ENCODE measurements at places on chromosomes 7 and 10.

- no peak for DNase-seq
Observed at GRCh38 chr7:66873476-66873875, 47.5 kb upstream of the TMEM248 start.

- DNase-seq: no peak
Observed at GRCh38 chr10:11636697-11637303, 25.4 kb upstream of the USP6NL start.

GRCh38 chr7:3042861-3043489 lies 692 bp downstream of the CARD11 start:
- DNase-seq: no peak

DNA sequence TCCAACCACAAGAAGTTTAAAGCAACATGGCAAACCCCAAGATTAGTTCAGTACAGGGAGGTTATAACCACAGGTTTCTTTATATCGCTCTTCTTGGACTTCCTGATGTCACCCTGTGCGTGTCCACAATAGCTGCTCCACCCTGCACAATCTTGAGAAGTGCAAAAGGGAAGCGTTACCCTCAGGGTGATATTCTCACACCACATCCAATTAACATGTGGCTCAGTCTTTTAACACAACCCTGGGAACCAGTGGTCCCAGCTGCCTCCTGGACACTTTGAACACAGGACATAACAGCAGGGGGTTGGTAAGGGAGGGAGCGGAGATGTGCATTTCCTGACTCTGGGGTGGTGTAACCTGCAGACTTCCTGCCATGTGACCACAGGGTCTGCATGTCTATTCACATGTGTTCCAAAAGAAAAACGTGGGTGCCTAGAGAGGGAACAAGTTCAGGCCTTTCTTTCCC lies 64.6 kb downstream of the GSAP start:
- no peak for DNase-seq

GRCh38 chr10:44419790-44420549 lies 35.1 kb upstream of the CXCL12 start:
- no peak for DNase-seq

GRCh38 chr10:22554461-22555182 lies 159.8 kb downstream of the PIP4K2A start:
- DNase-seq: no peak

- DNase-seq: peak; percentile 99
Observed at GRCh38 chr10:3095373-3096139, 28.2 kb downstream of the PFKP start.

DNA sequence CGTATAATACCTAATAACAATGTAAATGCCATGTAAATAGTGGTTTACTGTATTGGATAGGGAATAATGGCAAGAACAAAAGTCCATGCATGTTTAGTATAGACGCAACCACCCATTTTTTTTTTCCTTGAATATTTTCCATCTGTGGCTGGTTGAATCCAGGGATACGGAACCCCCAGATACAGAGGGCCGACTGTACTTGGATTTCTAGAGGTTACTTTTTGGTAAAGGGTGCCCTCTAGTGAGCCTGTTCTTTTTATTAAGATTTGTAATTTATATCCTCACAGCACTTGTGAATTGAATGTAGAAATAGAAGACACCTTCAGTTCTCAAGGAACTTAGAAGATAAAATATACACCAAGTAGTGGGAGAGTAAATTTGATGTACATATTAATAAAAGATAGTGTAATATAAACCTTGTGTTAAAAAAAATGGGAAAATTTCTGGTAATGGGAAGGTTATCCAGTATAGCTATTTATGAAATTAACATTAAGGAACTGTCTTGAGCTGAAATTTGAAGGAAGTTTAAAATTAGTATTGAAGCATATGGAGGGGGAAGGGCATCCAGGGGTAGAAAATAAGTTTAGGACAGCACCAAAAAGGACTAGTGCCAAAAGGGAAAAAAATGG lies 32.0 kb downstream of the EXOC6 start:
- peak; percentile 76 for DNase-seq

GRCh38 chr7:103921692-103922091 lies 67.8 kb downstream of the RELN start:
- DNase-seq: no peak

- DNase-seq: no peak
Observed at GRCh38 chr7:157560710-157561522, 224.1 kb downstream of the DNAJB6 start.

GRCh38 chr10:79300711-79301110 lies 46.6 kb upstream of the PPIF start:
- no peak for DNase-seq

DNA sequence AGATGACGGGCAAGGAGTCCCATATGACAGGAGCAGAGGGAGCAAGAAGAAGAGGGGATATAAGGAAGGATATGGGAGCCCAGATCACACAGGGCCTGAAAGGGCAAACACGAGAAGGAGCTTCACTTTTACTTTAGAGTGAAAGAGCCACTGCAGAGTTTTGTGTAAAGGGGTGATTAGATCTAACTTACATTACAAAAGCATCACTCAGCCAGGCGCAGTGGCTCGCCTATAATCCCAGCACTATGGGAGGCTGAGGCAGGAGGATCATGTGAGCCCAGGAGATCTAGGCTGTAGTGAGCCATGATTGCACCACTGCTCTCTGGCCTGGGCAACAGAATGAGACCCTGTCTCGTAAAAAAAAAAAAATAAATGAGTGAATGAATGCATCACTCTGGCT lies 91.1 kb downstream of the MPP7 start:
- DNase-seq: no peak

GRCh38 chr10:71748671-71749191 lies 24.6 kb downstream of the VSIR start:
- no peak for DNase-seq

DNA sequence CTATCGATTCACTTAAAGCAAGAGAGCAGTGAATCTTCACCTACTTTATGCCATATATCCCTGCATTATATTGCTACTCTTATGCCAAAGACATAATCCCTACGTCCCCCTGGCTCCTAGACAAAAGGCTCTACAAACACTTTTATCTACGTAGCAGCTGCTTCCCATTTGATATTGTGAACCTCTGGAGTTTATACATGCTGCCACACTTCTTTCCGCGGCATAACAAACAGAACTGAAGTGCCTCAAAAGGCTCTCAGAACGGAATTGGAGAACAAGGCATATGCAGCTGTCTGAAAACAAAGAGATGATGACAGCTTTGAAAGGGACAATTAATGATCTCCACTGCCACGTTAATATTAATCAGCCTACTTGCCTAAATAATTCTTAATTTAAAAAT lies 985.6 kb upstream of the LRRN3 start:
- DNase-seq: no peak

- DNase-seq: no peak
Observed at GRCh38 chr10:230758-231157, 95.5 kb downstream of the ZMYND11 start.

DNA sequence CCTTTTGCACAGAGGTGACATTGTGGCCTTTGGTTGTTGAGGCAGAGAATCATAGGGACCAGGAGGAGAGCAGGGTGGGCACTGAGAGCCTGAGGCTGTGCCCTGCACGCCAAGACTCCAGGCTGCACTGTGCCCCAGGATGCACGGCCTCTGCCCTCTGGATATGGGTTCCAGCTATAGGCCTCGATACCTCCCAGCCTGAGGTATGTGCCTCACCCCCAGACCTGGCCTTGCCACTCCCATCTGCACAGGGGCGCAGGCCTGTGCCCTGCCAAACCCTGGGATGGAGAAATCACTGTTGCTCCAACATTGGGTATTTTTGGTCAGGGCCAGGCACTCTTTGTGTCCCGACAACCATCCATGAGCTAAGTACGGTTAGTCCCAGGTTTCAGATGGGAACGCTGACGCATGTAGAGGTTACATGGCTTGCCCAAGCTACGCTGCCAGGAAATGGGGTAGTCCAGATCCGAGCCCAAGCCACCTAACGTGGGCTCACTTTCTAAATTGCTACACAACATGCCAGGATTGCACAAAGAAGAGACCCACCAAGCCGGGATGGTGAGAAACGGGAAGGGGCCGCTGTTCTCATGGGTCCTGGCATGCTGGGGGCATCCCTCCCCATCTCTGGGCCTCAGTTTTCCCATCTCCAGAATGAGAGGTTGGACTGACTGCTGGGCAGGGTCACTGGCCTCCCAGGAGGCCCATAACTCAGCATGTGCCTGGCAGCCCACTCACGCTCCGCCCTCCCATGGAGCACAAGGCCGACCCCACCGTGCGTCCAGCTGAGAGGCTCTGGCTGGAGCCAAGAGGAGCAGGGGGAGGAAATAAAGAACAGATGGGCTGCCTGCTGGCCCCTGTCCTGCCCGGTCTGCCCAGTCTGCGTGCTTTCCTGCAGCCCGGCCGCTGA lies 44.2 kb downstream of the ZCCHC24 start:
- DNase-seq: no peak

GRCh38 chr7:131235489-131236317 lies 92.0 kb upstream of the MKLN1 start:
- peak; percentile 97 for DNase-seq

DNA sequence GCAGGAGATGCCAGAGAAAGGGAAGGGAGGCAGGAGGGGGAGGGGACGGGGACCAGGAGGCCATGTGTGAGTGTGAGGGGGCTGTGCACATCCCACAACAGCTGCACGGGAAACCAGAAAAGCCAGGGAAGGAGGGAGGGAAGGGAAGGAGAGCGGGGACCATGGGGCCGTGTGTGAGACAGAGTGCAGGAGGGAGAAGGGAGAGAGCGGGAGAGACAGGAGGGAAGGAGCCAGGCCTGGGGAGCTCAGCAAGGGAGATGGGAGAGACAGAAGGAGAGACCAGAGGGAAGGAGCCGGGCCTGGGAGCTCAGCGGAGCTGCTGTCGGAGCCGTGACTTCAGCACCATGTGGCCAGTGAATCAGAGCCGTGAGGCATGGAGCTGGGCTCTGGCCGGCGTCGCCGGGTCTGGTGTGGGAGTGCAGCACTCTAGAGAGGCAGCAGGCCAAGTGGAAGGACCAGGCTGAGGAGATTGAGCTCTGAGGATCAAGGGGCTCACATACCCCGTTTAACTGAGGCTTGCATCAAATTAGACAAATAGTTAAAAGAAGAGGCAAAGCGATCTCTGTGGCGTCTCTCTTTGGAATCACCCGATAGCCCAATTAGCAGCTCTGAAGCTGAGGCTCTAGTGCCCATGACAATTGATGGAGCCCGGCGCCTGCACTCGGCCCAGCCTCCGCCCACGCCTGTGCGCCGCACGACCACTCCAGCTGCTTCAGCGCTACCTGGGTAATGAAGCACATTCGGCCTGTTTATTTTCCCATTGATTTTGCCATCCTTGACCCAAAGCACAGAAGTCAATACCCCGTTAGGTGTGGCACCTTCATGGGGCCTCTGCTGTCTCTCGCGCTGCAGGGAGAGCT lies 150.4 kb downstream of the MAD1L1 start:
- DNase-seq: no peak

DNA sequence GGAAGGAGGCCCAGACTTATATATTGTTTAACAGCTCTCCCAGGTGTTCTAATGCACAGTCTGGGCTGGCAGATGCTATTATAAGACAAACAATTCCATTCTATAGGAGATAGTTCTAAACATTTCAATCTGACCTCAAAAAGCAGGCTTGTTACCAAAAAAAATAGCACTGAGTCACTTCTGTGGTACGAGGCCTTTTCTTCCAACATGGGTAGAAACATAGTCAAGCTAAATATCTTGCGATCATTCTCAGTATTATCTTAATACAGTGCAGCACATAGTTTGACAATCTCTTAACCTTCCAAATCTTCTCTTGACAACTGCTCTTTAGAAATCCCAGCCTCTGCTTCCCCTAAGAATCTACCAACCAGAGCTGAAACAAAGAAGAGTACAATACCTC lies 46.6 kb upstream of the MKX start:
- DNase-seq: no peak

GRCh38 chr7:14886533-14886932 lies 16.0 kb downstream of the DGKB start:
- DNase-seq: no peak

GRCh38 chr7:91491868-91492267 lies 227.6 kb downstream of the FZD1 start:
- no peak for DNase-seq

GRCh38 chr7:104845557-104845956 lies 168.4 kb upstream of the KMT2E start:
- DNase-seq: no peak

- DNase-seq: no peak
Observed at GRCh38 chr10:7424315-7424714, 13.5 kb upstream of the SFMBT2 start.

GRCh38 chr10:70542565-70542938 lies 60.0 kb downstream of the PRF1 start:
- no peak for DNase-seq

DNA sequence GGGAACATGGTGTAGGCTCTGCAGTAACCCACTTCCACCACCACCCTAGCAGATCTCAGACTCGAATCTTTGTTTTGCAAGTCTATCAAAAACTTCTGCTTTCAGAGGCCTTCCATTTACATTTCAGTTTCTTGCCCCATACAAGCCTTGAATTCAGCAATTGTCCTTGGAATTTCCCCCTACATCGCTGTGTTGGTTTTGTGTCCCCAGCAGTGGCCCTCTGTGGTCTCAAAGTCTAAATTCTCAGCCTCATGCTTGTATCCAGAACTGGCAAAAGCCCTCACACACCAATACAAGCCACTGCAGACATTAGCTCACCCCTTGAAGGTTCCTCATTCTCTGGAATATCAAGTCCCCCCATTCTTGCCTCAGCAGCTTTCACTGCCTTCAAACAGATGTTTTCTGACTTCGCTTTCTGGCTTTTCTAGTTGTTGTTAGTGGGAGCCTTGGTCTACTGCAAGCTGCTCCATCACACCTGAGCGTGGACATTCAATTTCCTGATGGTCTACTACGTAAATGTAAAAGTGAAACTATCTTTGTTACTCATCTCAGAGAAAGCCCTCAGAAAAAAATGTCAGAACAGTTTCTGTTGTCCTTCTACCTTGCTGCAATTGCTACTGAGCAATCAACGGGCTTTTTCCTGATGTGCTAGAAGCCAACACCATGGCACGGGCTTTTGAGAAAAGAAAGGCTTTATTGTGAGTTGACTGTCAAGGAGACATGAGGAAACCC lies 1.8 kb upstream of the NUB1 start:
- no peak for DNase-seq

GRCh38 chr7:114468844-114469243 lies 54.2 kb downstream of the FOXP2 start:
- DNase-seq: peak; percentile 2

DNA sequence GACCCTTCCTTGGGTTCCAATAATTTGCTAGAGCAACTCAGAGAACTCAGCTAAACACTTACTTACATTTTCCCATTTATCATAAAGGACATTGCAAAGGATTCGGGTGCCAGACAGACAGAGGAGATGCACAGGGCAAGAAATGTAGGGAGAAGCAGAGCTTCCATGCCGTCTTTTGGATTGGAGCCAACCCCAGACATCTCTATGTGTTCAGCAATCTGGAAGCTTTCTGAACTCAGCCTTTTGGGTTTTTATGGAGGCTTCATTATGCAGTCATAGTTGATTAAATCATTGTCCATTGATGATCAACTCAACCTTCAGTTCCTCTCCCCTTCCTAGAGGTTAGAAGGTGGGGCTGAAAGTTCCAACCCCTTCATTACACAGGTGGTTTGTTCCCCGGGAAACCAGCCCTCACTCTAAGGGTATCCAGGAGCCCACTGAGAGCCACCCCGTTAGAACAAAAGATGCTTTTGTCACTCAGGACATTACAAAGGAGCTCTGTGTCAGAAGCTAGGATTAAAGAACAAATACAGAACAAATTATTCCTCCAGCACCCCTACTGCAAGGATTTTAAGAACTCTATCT lies 211.9 kb upstream of the VSTM2A start:
- DNase-seq: no peak

GRCh38 chr7:12814107-12814506 lies 126.7 kb downstream of the ARL4A start:
- no peak for DNase-seq

- peak; percentile 78 for DNase-seq
Observed at GRCh38 chr7:42502022-42502421, 265.0 kb upstream of the GLI3 start.
